ENCODE measurements at places on chromosomes 6 and 20. TPM values are rescaled to one million over a fixed set of nuclear protein-coding genes. Genes with fewer than 3 reads are reported as not detected.
A peak's percentile ranks its signal among the peaks of the same experiment; 100 is the strongest.

DNA sequence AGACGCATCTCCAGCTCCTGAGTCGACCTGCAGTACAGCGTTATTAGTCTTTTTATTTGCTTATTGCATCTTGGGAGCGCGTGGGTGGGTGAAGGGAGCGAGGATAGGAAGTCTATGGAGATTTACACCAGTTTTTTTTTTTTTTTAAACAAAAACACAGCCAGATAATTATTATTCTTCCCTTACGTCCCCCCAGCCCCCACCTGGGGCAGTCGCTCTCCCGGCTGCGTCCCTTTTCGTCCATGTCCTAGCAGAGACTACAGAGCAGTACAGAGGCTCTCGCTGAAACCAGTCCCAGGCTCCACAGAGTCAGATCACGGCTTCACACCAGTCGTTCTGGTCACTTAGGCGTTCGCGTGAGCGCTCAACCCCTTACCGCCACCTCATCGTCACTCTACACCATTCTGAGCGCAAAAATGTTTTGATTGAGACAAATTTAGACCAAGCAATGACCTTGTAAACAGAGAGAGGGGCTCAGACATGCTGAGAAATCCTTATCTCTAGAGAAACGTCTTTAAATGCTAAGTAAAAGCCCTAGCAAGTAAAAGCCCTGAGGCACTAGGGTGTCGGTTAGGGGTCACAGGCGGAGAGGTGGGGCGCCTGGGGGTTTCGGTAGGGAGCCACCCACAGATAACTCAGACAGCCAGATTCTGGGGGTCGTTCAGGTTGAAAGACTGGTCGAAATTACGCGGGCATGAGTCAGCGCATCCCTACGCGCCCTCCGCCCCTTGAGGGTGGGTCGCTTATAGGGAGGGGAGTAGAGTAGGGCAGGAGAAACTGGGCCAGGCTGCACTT is 975 bp upstream of the PPT2 start:
- DNase-seq, result peak; percentile 73

- no peak for DNase-seq
Observed at GRCh38 chr20:10898552-10898951, 224.8 kb upstream of the JAG1 start.

Gene ADGB
- not detected for total RNA-seq

Gene CRISP2
- total RNA-seq, result not detected
